ENCODE measurements at places on chromosomes 1 and 21.

DNA sequence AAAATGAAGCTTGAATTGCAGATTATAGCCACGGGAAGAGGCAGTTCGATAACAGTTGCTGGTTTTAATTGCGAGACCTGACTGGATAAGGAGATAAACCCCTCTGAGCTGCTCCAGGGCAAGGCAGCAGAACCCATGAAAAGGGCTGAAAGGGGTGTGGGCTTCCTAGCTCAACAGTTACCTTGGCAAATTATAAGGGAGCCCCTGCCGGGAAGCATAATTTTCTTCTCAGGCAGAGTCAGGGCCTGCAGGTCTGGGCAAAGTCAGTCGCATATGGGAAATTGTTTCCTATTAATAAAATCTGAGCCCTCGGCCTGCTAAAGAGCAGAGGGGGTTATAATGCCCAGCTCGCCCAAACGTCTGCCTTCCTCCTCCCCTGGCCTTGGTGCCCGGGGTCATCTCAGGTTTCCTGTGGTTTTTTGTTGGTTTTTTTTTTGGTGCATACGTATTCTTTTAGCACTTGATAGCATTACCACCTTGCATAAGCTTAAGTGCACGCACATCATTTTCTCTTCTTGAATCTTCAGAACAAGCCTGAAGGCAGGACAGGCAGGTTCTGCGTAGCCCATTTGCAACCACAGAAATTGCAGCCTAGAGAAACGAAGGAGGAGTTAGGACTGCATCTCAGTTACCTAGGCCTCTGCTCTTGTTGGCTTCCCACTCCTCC, 33.9 kb upstream of the SELENON start:
- no peak for DNase-seq

GRCh38 chr1:210815641-210816550, 318.1 kb downstream of the KCNH1 start:
- no peak for DNase-seq

DNA sequence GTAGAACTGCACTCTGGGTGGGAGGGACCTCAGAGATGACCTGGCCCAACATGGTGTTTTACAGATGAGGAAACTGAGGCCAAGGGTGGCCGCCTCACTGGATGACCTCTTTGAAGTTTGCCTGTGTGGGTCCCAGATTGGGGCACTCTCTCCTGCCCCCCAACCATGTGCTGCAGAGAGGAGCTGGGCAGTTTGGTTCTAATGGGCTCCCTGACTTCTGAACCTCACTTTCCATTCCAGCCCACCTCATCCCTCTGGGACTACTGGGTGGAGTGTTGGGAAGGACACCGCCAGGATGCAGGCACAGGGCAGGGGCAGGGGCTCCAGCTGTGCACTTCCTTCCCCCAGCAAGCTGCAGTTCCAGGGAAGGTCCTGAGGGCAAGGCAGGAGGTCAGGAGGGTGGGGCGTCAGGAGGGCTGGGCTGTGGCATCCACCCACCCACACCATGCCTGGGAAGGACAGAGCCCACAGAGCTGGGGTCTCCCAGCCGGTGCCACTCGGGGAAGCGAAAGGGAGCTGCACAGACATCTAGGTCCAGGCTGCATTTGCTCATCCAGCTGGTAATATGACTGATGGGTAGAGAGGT, 10.3 kb upstream of the EPS8L3 start:
- no peak for DNase-seq

DNA sequence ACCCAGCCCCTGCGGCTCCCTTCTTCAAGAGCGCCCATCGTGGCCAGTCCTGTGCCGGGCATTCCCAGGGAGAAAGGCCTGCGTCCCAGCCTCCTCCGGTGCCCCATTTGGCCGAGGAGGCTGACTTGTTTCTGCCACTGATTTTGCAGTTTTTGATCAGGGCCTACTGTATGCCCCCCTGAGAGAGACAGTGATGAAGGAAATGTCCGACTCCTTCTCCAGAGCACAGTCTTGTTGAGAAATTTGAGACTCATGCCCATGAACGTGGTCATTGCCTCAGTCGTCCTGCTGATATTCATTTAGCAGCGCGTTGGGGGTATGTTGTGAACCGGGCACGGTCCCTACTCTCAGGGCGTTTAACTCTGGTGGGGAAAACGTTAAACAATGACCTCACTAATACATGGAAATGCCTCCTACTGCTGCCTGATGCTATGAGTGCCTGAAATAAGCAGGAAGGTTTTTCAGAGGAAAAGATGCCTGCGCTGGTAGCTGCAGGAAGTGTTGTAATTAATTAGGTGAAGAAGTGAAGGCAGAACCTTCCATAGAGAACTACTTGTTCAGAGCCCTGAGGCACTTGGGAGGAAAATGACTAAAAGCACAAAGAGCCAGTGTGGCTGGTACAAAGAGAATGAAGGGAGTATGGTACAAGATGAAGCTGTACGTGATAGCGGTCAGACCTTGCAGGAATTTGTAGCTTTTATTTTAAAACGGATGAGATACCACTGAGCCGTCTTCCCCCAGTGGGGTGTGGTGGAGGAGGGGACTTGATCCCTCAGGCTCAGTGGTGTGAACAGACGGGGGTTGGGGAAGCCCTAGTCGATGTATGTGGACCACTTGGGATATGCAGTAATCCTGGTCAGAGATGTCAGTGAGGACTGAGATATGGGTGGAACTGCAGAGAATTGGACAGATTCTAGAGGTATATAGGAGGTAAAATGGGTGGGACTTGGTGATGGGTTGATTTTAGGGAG, 730 bp downstream of the ZCCHC17 start:
- DNase-seq, result no peak

DNA sequence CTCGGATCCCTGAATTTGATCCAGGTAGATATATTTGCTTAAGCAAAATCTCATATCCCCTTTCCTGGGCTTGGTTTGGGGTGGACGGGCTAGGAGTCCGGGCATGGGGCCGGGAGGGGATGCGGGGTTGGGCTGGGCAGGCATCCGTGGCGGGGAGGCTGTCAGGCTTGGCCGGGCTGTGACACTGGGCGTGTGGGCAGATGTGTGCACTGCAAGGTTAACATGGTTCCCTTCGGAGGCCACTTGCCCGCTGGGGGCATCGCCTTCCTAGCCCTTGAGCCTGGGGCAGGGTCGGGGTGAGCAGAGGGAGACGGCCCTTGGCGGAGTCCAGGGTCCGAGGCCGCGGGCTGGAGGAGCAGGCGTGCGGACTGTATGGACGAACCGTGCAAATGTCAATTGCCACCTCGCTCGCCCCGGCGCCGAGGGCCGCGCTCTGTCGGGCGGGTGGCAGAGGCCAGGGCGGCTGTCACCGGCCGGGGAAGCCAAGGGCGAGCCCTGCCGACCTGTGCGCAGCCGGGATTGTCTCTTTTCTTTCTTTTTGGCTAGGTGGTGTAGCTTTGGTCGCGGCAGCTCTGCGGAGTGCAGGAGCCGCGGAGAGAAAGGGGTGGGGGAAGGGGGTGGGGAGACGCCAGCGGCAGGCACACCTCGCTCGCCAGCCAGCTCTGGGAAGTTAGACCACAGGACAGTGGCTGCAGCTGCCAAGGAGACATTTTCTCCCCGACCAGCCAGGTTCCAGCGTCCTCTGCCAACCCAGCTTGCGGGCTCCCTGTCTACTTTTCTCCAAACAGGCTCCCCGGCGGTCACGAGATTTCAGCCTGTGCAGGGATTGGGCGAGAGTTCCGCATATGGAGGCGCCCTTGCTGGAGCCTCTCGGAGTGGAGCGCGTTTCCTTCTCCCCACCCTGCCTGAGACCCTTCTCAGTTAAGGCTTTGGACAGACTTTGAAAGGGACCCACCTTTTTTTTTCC, 1.3 kb downstream of the RCOR3 start:
- peak; percentile 57 for DNase-seq

DNA sequence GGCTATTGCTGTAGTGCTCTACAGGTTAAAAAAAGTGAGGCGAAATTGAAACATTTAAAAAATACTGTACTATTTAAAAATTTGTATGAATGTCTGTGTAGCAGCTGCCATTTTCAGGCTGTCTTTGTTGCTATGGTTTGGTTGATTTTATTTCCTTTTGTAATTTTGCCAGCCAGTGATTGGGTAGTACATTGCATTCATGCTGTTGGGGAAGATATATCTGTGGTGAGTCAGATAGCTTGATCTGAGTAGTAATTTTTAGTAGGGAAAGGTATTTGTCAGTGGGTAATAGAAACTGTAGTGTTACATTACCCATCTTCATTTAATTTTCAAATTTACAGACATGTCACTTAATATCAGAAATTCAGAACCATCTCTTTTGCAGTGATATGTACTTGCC, 15.0 kb downstream of the NFIA start:
- no peak for DNase-seq

DNA sequence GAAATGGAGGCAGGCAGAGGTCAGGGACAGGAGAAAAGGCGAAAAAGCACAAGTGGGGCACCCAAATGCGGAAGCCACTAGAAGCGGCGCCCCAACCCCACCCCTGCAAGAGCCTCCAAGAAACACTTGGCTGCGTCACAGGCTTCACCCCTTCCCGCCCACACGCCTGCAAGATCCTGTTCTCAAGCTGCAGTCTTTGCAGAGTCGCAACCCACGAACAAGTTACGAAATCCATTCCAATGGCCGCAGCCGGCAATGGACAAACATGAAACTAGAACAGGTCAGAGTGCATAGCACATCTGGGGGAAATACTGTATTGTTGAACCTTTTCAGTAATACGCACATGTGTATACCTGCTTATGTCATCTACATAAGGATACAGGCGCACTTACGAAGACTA, 103.6 kb downstream of the PSMG1 start:
- DNase-seq, result peak; percentile 5
